ENCODE measurements at places on chromosomes 5 and 9.

DNA sequence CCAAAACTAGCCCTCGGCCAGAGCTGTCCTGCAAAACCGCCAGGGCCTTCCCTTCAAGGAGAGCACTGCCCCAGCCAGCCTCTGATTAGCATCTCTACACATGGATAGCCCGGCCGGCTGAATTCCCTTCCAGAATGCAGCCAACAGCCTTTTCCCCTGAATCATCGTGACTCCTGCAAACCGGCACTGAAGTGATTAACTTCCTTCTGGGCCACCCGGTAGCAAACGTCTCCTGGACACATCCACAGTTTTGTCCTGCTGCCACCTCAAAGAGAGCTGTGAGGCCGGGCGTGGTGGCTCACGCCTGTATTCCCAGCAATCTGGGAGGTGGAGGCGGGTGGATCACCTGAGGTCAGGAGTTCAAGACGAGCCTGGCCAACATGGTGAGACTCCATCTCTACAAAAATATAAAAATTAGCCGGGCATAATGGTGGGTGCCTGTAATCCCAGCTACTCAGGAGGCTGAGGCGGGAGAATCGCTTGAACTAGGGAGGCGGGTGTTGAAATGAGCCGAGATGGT, 21.1 kb upstream of the EEIG1 start:
- DNase-seq, result no peak

DNA sequence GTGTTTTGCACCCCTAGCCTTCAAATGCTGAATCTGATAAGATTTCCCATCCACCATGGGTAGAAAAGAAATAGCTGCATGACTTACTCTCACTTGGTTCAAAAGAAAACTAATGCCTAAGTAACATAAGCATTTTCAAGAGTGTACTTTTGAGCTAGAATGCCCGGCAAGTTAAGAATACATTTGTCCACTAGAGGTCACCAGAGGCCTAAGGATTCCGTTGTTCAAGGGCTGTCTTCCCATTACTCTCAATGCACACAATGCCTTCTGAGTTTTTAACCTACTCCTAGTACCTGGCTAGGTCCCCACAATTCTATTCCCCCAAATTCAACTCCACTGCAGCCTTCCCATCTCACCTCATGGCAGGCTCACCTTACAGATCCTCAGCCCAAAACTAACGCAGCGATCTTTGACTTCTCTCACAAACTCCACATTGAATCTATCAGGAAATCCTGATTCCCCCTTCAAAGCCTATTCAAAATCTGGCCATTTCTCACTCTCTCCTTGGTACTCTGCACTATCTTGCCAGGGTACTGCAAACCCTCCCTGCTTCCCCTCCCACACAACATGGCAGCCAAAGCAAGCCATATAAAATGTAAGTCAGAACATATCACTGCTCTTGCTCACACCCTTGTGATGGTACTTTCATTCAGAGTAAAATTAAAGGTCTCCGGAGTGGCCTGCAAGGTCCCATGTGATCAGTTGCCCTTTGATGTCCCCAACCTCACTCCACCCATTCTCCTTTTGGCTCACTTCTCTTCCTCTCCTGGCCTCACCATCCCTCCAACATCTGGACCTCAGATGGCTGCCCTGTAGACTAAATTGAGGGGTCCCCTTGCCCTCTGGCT, 13.4 kb downstream of the OXCT1 start:
- DNase-seq, result peak; percentile 65

DNA sequence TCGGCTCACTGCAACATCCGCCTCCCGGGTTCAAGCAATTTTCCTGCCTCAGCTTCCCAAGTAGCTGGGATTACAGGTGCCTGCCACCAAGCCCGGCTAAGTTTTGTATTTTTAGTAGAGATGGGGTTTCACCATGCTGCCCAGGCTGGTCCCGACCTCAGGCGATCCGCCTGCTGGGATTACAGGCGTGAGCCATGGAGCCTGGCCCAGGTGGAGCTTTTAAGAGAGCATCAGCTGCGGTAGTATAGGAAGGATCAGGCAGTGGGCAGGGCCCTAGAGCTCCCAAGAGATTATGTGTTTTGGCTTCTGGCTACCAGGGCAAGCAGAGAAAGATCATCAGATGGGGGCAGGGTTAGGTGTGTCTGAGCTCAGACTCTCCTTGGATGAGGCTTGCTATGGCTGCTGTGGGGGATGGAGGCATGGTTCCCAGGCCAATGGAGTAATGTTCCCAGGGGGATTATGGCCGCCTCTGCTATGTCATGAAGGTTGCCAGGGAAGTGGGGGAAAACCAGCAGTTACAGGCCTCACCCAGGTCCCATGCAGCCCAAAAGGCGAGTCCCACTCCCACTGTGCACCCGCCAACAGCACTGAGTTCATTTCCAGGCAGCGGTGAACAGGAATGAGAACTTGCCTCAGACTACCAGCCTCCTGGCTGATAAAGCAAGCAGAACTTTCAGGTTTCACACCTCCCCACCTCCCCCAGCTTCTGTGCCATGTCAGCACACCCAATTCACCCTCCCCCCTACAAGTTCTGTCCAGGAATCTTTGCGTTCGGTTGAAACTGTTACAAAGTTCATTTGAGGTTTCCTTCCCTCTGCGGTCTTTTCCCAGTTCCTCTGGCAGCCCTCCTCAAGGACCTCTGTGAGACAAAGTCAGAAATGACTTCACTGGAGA, 507.6 kb downstream of the SPATA31D1 start:
- DNase-seq, result no peak

DNA sequence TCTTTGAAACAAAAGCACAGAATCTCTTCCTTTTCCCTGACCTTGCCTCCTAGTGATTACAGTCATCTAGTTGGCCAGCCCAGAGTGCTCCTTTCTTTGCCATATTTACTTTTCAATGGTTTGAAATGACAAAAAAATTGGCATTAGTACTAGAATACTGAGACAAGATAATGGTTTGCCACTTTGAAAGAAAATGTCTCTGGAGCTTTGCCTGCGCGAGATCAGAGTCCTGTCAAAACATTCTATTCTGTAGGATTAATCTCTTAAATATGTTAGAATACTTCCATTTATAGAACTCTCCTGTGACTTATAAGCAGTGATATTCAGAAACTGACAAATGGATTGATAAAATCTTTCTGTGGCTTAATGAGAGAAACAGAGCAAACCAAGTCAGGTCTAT, 484.0 kb upstream of the IZUMO3 start:
- DNase-seq, result no peak

GRCh38 chr9:133273819-133274218, 1.2 kb downstream of the ABO start:
- no peak for DNase-seq

GRCh38 chr5:169024421-169024820, 276.5 kb downstream of the SLIT3 start:
- DNase-seq, result no peak

GRCh38 chr5:19770396-19770795, 217.6 kb downstream of the CDH18 start:
- no peak for DNase-seq

GRCh38 chr5:151683444-151683843, 3.3 kb downstream of the SPARC start:
- no peak for DNase-seq

DNA sequence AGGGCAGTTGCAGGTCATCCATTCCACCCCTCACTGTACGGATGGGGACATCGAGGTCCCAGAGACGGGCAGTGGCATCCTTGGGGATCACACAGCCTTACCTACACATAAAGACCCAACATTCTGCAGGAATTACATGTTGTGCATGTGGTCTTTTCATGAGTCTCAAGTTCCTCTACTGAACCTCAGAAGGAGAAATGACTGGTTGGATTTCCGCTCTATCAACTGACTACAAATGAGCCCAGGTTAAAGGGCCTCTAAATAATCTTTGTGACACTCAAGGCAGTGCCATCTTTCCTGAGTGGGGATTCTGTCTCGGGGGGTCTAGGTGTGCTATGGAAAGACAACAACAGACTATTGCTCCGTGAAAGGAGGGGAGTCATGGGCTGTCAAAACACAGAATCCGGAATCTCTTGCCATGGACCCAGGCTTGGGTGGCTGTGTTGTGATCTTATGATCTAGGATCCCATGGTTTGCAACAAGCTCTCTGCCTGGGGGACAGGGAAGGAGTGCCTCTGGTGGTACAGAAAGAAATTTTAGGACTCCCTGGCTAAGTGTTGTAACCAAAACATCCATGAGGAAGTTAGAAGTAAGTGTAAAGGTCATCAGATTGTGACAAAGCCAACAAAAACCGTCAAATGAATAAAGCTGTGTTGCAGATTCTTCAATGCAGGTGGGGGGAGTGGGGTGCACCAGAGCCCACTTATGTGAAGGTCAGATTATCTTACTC, 1.9 kb upstream of the SLC31A2 start:
- no peak for DNase-seq

DNA sequence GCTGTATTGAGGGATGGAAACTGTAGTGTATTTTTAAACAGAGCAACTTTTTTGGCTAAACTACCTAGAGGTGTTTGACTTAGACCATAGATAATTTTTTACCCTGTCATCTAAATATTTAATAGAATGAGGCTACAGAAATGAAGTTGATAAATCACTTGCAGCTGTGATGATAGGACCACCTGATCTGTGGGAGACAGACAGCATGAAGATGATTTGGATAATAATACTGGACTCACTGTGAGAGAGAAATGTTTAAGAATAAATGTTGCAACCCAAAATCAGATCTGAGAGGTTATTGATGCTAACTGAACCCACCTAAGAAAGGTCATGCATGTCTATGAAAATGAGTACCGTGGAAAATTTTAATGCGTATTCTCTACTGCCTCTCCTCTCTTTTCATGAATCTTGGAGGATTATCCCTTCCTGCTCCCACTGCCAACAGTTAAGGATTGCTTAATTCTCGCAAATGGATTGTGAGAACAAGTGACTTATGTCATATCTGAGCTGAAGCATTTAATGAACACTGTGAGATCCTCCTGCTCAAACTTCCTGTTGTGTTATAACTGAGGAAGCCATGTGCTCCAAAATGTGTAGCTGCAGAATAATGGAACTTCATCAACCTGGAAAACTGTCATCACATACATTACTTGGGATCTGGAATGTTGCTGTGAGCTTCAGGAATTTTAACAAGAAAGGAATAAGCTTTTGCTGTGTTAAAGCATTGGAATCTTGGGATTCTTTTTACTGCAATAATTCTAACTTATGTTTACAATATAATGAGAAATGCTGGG, 617.9 kb upstream of the CDH18 start:
- no peak for DNase-seq

- DNase-seq, result no peak
Observed at GRCh38 chr5:140627972-140628371, 5.0 kb downstream of the CD14 start.

DNA sequence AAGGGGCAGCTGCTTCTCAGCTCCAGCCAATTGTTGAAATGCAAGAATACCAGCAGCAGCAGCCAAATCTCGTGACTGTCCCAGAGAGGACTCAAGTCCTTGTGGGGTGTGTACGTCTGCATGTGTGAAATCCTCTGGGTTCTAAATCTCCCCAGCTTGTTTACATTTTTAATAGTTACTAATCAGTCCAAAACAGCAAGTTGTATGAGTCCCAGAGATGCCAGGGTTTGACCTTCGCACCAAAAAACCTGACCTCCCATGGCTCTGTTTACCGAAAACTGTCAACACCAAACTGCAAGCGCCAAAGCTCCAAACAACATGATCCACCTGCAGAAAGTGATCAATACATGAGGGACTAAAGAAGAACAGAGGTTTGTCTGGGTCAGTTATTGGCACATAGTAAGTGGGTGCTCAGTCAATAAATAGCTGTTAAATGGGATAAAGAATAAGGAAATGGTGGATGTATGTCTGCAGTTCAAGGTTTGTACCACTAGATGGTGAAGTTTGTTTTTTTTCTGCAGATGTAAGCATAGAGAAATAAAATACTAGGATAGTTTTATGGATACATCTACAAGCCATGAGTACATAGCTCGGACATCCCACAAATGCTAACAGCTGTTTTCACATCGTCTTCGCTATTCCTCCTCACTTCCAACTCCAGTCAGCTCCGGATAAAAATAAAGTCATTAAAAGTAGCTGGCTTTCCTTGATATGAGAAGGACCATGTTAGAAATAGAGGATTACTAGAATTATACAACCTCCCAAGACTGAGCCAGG, 85.3 kb upstream of the ADRB2 start:
- no peak for DNase-seq

- DNase-seq, result no peak
Observed at GRCh38 chr5:36441280-36441679, 139.6 kb upstream of the RANBP3L start.

GRCh38 chr5:115424030-115424429, 120.5 kb downstream of the FEM1C start:
- no peak for DNase-seq

- DNase-seq, result no peak
Observed at GRCh38 chr5:141389153-141390042, 1.9 kb downstream of the PCDHGB4 start.

DNA sequence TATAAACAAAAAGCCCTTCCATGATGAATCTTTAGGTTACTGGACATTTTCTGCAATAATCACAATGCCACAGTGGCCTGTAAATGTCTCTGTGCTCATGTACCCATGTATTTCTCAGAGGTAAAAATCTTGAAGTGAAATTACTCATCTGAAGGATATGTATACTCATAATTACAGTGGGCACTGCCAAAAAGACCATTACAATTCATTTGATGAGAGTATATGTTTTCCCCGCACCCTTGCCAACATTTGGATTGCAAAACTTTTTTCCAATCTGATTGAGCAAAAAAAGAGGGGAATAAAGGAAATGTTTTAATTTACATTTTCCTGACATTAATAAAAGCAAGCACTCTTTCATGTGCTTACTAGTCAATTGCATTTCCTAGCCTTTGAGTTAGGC, 110.5 kb downstream of the EPB41L4A start:
- no peak for DNase-seq

DNA sequence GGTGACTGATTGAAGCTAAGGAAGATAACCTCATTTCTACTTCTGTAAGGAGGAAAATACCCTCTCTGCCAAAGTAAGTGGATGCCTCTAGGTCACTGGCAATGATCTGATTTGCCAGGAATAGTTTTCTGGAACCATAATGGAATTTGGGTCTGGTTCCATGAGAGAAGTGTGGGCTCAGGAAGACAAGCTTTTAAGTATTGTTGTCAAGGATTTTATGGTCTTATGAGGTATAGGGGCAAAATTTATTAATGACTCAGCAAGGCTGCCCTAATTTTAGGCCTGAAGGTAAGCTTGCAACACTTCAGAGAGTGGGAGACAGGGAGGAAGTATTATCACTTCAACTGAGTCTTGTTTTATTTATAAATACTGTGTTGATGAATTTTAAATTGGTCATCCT, 322.6 kb upstream of the ACTBL2 start:
- DNase-seq, result no peak

DNA sequence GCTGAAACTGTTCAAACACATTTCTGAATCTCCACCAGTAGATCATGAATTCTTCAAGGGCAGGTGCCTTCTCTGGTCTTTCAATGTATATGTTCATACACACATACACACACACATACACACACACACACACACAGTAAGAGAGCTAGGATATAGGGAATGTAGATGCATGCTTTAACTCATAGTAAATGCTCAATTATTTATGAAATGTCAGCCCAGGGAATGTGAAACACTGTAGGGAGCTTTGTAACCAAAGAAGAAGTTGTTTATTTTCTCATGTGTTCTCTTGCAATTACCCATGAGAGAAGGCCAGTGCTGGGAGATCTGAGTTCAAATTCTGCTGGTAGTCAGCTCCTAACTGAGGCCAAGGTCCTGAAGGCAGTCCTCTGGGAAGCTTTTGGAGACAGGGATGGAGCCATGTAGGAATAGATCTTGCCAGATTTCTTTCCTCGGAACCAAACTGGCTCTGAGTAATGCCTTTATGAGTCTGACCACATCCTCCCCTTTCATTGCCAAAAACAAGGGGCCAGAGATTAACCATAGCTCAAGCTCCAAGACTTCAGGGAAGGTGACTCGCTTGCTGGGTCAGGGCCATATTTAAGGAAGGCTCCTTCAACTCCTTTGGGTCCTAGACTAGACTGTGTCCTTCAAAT, 487.0 kb upstream of the TNC start:
- DNase-seq, result no peak

- DNase-seq, result peak; percentile 79
Observed at GRCh38 chr9:128026773-128027541, 40.2 kb downstream of the NAIF1 start.

Data from activated effector memory CD4-positive, alpha-beta T cell treated with anti-CD3 and anti-CD28 coated beads, Interleukin-2, amount 50 U/mL, for 16 hours (primary cell).